Stimulated activated CD4-positive, alpha-beta T cell treated with anti-CD3 and anti-CD28 coated beads, Interleukin-1b, Interleukin-23, amount 100 ng/mL, for 24 hours (primary cell): ENCODE measurements at places on chromosomes 16 and 17.

- DNase-seq, result no peak
Measured at GRCh38 chr16:74275031-74275636, 21.5 kb upstream of the PSMD7 start.

DNA sequence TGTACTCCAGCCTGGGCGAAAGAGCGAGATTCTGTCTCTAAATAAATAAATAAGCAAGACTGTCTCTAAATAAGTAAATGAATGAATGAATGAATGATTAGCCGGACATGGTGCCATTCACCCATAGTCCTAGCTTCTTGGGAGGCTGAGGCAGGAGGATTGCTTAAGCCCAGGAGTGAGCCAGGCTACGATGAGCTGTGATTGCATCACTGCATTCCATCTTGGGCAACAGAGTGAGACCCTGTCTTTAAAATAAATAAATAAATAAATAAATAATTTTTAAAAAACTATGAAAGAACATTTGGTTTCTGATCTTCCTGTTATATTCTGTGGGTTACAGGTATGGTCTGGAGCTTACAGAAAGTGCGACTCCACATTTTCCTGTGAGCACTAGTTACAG is 65.0 kb downstream of the C17orf58 start:
- DNase-seq, result no peak

DNA sequence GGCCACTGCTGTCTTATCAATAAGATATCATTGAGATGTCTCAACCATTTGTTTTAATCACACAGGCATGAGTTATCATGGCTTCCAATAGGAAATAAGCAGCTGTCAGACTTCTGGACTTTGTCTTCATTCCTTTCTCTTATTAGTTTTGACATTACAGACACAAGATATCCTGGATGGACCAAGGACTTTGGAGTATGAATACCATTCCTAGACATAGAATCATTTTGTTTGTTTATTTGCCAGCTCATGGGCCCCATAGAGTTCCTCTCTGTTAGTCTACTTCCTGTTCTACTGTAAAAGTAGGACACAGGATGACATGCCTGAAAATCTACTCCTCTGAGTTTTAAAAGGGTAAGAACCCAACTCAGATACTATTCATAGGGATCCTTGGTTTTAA is 77.7 kb upstream of the KCNJ16 start:
- no peak for DNase-seq

DNA sequence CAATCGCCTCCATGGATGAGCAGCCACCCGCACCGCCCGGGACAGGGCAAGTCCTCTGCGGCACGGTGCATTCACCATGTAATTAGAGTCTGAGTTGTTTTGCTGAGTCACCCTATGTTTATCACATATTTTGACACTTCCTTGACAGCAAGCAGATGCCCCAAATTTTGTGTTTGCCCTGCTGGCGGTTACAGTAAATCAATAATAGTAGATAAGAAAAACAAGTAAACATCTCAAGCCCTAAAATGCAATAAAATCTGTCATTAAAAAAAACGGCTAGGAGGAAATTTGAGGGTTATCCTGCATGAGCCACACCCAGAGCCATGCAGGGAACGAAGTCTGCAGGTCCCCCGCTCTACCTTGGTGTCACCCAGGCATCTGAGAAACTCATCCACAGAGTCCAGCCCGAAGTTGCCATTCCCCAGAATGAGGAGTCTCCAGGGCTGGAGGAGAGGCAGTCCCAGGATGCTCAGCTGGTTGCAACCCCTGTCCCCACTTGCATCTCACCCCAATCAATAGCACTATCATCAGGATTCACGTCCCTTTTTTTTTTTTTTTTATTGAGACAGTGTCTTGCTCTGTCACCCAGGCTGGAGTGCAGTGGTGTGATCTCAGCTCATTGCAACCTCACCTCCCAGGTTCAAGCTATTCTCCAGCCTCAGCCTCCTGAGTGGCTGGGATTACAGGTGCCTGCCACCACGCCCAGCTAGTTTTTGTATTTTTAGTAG is 16.5 kb upstream of the ST6GALNAC1 start:
- no peak for DNase-seq

DNA sequence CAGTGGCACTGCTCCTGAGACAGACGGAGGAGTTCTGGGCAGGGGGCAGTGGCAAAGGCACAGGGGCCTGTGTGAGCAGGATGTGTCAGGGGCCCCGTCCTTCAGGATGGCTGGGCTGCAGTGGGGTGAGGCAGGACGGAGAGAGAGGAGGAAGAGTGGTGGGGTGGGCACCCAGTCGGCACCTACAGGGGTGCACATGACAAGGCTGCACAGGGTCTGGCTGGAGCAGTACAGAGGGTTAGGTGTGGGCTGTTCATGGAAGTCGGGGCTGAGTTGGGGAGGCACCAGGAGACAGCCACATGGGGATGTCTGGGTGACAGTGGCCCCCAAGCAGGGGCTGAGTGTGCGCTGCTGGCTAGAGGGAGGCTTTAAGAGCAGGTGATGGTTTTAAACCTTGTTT is 106.0 kb downstream of the RAB11FIP4 start:
- no peak for DNase-seq

DNA sequence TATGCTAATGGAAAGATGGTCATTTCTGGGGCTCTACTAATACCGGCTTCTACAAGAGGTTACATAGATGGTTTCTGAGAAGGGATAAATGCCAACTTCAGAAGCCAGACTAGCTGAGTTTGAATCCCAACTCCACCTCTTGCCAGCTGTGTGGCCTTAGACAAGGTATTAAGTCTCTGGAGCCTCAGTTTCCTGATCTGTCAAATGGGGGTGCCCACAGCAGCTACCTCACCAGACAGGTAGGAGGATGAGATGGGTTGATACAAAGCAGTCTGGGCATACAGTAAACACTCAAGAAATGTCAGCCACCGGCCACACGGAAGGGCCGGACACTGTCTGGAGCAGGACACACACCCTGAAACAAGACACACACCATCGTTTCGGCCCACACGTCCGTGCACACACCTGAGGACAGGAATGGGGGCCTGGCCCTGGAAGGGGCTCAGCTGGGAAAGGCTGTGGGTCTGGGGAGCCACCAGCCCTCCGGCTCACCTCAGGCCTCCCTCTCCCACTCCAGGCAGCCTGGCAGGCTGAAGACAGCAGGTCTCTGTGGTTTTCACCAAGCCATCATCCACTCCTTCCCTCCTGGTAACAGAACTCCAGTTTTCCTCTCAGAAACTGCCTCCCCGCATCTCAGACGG is 5.5 kb downstream of the KNOP1 start:
- DNase-seq, result no peak

GRCh38 chr16:28974007-28974436 is 556 bp upstream of the SPNS1 start:
- DNase-seq, result no peak

DNA sequence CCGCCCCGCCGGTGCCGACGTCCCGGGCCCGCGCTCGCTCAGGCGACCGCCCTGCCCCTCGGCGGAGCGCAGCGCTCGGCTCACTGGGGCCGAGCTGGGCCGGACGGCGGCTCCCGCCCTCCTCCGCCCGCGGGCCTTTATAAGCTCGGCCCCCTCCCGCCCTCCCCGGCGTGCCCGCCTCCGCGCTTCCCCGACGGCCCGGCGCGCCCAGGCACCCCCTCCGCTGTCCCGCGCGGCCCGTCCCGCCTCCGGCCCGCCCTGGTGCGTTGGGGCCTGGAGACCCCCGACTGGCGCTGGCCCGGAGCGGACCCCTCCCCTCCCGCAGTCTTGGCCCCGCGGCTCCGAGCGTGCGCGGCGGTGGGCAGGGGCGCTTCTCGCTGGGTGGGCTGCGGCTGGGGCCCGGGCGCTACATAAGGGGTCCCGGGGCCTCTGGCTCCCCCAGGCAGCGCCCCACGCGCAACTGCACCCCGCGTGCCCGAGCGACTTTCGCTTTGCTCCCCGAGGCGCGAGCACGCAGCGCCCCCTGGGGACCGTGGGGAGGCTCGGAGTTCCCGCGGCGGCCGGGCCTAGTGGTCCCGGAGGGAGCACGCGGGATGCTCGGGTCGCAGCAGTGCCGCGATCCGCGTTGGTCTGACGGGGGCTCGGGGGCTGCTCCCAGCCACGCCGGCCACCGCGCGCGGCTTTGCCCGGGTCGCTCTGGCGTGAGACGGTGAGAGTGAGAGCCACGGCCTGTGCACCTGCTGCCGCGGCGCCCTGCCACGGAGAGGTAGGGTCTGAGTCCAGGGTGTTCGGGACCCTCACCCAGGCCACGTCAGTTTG is at the start of gene PIEZO1:
TSS of gene PIEZO1 (minus strand) at position 115 of the 819 bp plus-strand sequence. CDS start 256 bp downstream, outside the sequence.
- peak; percentile 66 for DNase-seq

- no peak for DNase-seq
Measured at GRCh38 chr17:72588561-72588960, 467.7 kb downstream of the SOX9 start.

- DNase-seq, result peak; percentile 52
Measured at GRCh38 chr17:34361478-34362061, 1.5 kb downstream of the CCL1 start.

DNA sequence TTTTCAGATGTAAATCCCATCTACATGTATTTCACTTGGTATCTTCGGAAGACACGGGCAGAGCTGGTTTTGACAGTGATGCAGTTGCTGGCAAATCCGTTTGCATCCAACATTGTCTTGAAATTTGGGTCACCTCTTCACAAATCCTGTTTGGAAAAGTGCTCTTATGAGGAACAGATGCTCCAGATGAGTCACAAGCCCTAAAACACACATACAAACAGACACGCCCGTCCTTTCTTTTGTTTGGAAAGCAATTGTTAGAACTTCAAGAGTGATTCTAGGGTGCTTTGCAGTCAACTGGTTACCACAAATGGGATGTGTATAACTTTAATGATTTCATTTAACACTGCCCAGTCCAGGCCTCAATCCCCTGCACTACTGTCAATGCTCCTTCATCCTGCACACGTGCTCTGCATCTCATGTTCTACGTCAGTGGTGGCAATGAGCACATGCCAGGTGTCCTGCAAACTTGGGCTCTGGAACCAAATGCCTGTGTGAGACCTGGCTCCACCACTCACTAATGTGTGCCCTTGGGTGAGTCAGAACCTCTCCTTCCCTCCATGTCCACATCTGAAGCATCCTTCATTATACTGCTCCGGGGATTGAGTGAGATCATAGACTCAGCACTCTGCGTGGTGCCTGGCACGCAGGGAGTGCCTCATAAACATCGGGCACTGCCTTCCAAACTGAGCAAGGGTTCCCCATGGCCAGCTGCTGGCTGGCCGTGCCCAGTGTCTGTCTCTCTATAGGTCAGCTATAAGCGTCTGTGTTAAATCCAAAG is 19.3 kb upstream of the FOXF1 start:
- no peak for DNase-seq

DNA sequence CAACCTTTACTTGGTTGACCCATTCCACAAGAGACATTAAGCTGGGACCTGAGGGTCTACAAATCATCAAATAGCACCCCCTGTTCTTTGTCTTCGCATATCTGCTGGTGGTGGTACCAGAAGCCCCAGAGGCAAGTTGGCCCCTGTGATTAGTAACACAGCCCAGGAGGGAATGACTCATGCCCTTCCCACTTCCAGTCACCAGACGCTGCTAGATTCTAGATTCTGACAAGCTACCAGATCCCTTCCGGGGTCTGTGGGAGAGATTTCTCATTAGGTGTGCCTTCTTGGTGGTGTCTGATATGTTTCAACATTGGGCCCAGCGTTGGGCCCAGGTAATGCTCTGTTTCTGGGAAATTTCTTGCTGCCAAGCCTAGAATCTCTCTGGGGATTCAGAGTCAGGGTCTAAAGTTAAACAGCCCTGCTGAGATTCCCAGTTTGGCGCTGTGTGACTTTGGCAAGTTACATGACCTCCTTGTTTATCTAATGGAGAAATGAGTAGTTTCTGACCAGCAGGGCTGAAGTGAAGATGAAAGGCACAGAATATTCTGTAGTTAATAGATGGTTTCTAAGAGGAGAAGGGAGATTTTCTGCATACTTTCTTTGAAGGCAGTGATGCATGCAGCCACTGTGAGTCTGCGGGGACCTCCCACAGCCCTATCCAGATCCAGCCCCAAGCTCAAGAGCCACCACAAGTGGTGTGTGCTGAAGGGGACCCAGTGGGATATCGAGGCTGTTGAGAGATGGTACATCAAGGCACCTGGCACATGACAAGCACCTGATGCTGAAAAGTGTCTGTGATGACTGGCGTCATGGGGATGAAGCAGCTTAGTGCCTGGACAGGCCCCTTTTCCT is 3.9 kb downstream of the TRPV2 start:
- no peak for DNase-seq

- no peak for DNase-seq
Measured at GRCh38 chr17:14545156-14545906, 244.4 kb downstream of the HS3ST3B1 start.

- DNase-seq, result no peak
Measured at GRCh38 chr17:28777178-28777577, 33.4 kb downstream of the TRAF4 start.

DNA sequence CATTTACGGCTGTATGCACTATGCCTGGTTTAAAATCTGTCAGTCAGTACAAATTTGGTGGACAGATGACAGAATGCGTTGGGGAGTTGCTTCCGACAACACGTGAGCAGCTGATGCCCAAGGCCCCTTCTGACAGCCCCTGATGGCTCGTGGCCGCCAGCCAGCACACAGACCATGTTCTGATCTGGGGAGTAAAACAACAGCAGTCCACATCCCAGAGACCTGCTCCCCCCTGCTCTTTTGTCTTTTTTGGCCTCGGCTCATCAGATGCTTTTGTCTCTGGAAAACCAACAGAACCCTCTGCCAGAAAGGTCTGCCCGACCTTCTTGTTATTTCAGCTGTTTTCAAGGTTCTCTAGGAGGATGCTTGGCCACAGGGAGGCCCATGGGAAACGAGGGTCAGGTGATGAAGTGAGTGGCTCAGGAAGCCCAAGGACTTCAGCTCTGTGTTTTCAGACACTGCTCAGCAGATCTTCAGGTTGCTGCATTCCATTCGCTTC is 10.8 kb downstream of the ARSG start:
- DNase-seq, result no peak

DNA sequence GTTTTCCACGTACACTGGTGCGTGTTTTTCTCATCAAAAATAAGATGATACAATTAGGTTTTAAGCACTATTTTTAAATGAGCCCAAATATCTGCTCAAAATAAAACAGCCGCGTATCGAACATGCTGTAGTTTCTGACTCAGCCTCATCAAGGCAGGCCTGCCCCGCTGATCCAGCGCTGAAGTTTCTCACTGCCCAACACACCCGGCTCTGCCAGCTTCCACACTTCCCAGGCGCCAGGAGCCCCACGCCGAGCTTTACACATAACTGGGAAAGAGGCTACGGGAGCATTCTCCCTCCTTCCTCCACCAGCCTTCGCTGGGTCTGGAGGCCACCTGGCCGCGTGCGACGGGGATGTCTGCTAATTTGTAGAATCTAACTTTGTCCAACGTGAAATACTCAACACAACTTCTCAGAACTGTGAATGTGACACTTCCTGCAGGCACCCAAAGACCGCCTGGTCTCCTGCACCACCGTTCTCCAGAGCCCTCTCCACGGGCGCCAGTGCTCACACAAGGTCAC is 42.1 kb downstream of the MAP1LC3B start:
- DNase-seq, result no peak

- no peak for DNase-seq
Measured at GRCh38 chr17:54194268-54194667, 371.5 kb downstream of the KIF2B start.

GRCh38 chr16:89575247-89576152 is at the start of gene CPNE7:
Gene CPNE7 (plus strand): TSS chr16:89575758. CDS start chr16:89575898, 140 bp downstream.
- no peak for DNase-seq
